Chondrocyte (in vitro differentiated cells): ENCODE measurements at places on chromosomes 6 and 20. TPM values are rescaled to one million over a fixed set of nuclear protein-coding genes. Genes with fewer than 3 reads are reported as not detected.

DNA sequence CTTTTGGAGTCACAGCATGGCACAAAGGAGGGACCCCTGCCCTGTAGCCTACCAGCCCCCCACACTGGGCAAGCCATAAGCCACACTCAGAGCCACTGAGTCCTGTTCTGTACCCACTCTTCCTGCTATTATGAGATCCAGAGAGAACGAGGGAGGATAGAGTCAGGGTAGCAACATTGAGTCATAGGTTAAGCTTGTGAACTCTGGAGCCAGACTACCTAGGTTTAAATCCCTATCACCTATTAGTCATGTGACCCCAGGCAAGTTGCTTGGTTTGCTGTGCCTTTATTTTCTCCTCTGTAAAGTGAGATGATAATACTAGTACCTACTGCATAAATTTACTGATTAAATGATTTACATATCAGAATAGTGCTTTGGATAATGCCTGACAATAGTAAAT, 540 bp downstream of the CNBD2 start:
- no peak for DNase-seq
- H3K36me3 ChIP-seq: peaks cover 2% of the 10 kb centered on the region
- no peak overlapping the region for H3K4me3 ChIP-seq
- no peaks in the 10 kb centered on the region for H3K27me3 ChIP-seq

DNA sequence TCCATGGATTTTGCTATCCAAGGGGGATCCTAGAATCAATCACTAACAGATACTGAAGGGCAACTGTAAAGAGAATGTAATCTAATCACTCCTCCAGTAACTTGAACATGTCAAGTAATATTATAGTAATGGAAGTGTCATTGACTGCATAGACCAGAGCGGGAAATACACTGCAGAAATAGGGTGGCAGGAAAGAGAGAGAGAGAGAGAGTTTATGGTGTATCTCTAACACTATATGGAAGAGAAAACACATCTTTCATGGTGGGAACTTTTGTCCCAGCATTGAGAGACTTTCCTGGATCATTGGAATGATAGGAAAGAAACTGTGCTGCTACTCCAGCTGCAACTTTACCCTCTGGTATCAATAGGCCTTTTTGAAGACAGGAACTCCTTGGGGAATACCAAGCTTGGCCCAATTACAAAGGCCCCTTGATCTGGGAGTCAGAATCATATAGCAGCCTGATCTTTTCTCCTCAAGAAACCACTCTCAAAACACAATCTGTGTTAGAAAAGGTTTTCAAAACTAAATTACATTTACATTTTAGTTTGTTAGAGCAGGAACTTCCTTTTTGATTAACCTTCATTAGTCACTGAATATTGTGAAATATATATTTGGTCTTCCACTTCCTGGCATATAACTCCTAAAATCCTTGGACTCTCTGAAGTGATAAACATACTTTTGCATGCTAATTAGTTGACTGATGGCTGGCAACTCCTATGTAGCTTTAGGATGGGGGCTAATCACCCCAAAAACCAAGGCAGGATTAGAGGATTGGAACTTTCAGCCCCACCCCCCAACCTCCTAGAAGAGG, 29.5 kb upstream of the RNGTT start:
- H3K36me3 ChIP-seq: no peaks in the 10 kb centered on the region
- peaks cover 3% of the 10 kb centered on the region for H3K4me1 ChIP-seq
- no peak for DNase-seq
- no peak overlapping the region for H3K4me3 ChIP-seq
- H3K27ac ChIP-seq: no peak overlapping the region

DNA sequence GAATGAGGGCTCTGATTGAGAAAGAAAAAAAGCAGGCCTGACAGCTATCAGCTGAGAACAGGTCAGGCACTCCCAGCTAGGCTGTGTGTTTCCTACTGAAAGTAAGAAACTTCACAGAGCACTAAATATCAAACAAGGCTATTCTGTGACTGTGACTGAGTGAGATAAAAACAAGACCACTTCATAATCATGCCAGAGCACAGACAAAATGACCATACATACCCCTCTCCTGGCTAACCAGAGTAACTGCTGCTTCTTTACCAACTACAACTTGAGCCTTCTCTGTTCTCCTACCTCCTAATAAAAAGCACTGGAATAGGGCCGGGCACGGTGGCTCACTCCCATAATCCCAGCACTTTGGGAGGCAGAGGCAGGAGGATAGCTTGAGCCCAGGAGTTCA, 6.8 kb upstream of the BTN1A1 start:
- peaks cover 7% of the 10 kb centered on the region for H3K27me3 ChIP-seq
- no peak for DNase-seq
- H3K36me3 ChIP-seq: no peaks in the 10 kb centered on the region
- no peak overlapping the region for H3K27ac ChIP-seq

DNA sequence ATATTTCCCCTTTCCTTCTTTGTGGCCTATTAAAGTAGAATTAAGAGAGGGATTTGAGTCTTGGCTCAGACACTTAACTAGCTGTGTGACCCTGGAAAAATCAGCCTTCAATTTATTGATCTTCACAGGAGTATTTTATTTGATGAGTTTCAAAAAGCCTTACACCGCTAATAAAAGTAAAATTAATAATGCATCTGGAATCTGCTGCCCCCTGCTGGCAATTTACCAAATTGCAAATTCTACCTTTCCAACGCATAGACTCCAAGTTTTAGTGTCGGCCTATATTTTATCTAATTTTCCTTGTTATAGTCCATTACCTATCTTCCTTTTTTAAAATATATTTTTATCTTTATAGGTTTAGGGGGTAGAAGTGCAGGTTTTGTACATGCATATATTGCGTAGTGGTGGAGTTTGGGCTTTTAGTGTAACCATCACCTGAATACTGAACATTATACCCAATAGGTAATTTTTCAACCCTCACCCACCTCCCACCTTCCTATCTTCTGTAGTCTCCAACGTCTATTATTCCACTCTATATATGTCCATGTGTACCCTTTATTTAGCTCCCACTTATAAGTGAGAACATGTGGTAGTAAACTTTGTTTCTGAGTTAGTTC, 46.3 kb downstream of the GOPC start:
- DNase-seq: no peak
- peaks cover 23% of the 10 kb centered on the region for H3K4me1 ChIP-seq
- no peak overlapping the region for H3K27ac ChIP-seq
- peaks cover 3% of the 10 kb centered on the region for H3K36me3 ChIP-seq

The CRISP3 gene
- total RNA-seq: not detected in 3 replicates

DNA sequence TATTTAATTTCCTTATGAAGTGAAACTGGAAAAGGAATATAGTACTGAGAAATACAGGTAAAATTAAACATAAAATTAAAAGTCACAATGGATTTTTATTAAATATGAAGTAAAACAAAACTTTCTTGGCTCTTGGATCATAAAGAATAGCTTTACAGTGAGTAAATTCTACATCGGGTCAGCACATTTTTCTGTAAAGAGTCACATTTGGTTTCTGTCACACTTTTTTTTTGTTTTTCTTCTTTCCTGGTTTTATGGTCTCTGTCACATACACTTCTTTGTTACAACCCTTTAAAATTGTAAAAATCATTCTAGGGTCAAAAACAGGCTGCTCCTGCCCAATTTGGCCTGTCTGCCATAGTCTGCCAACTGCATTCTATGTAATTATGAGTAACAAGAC, 254.4 kb upstream of the POU3F2 start:
- no peaks in the 10 kb centered on the region for H3K27me3 ChIP-seq
- no peak overlapping the region for H3K4me3 ChIP-seq
- DNase-seq: no peak
- peaks cover 43% of the 10 kb centered on the region for H3K4me1 ChIP-seq
- peak overlapping the region; percentile 14 for H3K27ac ChIP-seq

DNA sequence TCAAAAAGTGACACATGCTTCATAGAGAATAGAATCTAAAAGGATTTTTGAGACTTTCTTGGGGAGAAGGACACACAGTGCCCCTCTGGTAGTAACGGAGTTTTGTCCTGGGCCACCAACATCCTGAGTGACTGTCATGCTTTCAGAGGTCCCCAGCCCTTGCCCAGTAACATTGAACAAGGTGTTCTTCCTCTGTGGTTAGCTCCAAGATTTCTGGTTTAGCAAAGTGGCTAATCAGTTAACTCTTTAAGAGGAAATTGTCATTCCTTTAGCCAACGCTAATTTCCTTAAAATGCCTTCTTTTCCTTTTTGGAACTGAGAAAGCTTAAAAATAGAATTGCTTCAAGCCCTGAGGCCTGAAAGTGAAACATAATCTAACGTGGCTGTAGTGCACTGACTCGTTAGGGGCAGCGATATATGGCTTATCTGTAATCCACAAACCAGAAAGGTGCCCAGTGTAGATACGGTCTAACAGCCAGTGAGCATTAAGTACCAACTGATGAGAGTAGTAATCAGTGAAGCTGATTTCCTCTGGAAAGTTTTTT, 7.8 kb downstream of the E2F3 start:
- H3K27ac ChIP-seq: peak overlapping the region; percentile 2
- peaks cover 2% of the 10 kb centered on the region for H3K36me3 ChIP-seq
- peaks cover 35% of the 10 kb centered on the region for H3K4me1 ChIP-seq
- no peak for DNase-seq
- no peaks in the 10 kb centered on the region for H3K27me3 ChIP-seq

The C20orf204 gene
- 0.77 to 3.3 TPM (median 0.97 TPM) in 3 replicates for total RNA-seq

The MROH8 gene
- 2.5 to 6.1 TPM (median 2.8 TPM) in 3 replicates for total RNA-seq

The CARMIL1 gene
- 14.5 to 18.8 TPM (median 16.4 TPM) in 3 replicates for total RNA-seq

DNA sequence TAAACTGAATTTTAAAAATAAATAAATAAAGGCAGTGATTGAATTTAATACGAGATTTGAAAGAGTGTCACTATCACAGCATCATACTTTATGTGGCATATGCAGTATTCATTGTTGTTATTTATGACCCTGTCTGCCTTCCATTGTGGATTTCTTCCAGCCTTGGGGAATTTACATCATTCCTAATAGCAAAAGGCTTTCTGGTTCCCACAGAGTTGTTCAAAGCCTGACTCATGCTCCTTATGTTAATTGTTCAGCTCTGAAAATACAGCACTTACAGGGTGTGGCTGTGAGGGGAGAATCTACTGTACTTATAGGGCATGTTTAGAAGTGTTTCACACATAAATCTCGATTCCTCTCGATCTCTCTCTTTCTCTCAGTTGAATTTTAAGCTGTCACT, 54.4 kb downstream of the JAG1 start:
- peaks cover 5% of the 10 kb centered on the region for H3K36me3 ChIP-seq
- peak overlapping the region; percentile 95 for H3K27ac ChIP-seq
- peaks cover 61% of the 10 kb centered on the region for H3K4me1 ChIP-seq
- no peaks in the 10 kb centered on the region for H3K27me3 ChIP-seq

- peaks cover 27% of the 10 kb centered on the region for H3K4me1 ChIP-seq
- no peak for DNase-seq
- H3K27me3 ChIP-seq: no peaks in the 10 kb centered on the region
These were observed 30.2 kb upstream of the SGK1 start for GRCh38 chr6:134347885-134348805.

DNA sequence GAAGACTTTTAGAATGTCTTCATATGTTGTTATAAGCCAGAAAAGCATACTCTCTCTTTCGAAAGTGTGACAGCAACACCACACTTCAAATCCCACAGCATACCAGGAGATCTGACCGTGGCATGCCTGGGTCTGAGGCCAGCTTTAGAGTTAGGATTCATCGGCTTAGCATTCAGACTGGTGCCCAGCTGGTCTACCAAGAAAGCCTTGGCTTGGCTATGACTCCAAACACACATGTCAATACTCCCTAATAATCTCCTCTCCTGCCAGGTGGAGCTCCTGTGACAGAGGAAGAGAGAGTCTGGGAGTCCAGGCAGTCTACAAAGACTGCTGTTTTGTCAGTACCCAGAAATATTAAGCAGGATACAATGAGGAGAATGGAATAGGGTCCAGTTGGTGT, 77.1 kb upstream of the MAN1A1 start:
- H3K36me3 ChIP-seq: no peaks in the 10 kb centered on the region
- H3K4me3 ChIP-seq: no peak overlapping the region
- H3K27me3 ChIP-seq: peaks cover 6% of the 10 kb centered on the region

GRCh38 chr20:3340443-3340842, 67.0 kb downstream of the DNAAF9 start:
- H3K36me3 ChIP-seq: peaks cover 34% of the 10 kb centered on the region
- H3K27ac ChIP-seq: no peak overlapping the region
- H3K4me1 ChIP-seq: no peaks in the 10 kb centered on the region
- no peaks in the 10 kb centered on the region for H3K27me3 ChIP-seq
- H3K4me3 ChIP-seq: no peak overlapping the region

The MEP1A gene
- total RNA-seq: not detected in 3 replicates

DNA sequence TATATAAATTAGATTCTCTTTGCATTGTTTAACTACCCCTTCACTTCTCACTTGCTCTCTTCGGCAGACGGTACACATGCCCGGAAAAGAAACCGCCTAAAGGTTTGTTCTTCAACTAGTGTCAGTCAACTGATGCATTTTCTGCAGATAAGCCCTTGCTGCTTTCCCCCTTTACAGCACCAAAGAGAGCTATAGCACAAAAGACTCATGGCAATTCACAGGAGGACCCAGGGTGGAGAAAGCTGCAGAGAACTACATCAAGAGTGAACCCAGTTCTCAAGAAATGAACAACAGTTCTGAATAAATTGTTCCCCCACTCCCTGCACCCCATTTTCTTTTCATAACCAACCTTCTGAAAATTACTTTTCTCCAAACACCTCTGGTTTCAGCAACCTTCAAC, 8.9 kb downstream of the CD164 start:
- H3K27ac ChIP-seq: peak overlapping the region; percentile 59
- H3K36me3 ChIP-seq: peaks cover 44% of the 10 kb centered on the region
- DNase-seq: no peak
- no peaks in the 10 kb centered on the region for H3K27me3 ChIP-seq
- peaks cover 32% of the 10 kb centered on the region for H3K4me1 ChIP-seq

DNA sequence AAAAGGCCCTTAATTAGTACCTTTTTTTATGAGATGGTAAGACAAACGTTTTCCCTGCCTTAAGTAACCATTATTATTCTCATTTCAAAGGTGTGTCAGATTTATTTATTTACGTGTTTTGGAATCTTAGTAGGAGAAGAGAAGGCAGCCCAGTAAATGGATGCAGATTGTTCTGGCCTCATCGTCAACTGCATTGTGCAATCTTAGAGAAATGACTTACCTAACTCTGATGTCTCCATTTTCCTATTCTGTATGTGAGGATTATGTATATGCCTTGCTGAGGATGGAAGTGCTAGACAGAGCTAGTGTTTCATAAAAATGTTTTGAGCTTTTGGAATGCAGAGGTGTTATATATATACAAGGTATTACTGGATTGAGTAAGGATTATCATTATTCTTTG, 97.0 kb upstream of the JAG1 start:
- H3K27me3 ChIP-seq: no peaks in the 10 kb centered on the region
- DNase-seq: no peak
- peaks cover 17% of the 10 kb centered on the region for H3K4me1 ChIP-seq
- H3K36me3 ChIP-seq: peaks cover 2% of the 10 kb centered on the region

- no peaks in the 10 kb centered on the region for H3K27me3 ChIP-seq
- peak overlapping the region; percentile 78 for H3K27ac ChIP-seq
- H3K4me1 ChIP-seq: peaks cover 11% of the 10 kb centered on the region
- DNase-seq: no peak
- no peaks in the 10 kb centered on the region for H3K36me3 ChIP-seq
These were observed 20.0 kb downstream of the PHF20 start for GRCh38 chr20:35791821-35792220.

The TFAP2A gene
- total RNA-seq: 0.74 to 26.6 TPM (median 1.4 TPM) in 3 replicates

The BANF2 gene
- total RNA-seq: not detected in 3 replicates

DNA sequence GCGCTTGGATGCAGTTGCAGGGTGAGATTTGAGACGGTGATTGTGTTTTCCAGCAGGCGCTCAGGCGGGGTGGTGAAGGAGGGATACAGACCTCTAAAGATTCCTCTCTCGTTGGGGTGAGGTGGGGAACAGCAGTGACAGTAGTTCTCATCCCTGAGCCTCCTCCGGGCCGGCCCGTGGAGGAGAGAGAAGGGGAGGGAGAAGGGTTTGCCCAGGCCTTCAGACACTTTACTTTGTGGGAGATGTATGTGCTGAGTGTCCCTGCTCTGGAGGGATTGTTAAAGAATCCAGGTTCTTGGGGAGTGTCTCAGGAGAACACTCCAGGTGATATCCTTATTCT, 41.0 kb downstream of the PSMB9 start:
- H3K36me3 ChIP-seq: no peaks in the 10 kb centered on the region
- H3K4me3 ChIP-seq: peak overlapping the region; percentile 99
- H3K4me1 ChIP-seq: peaks cover 22% of the 10 kb centered on the region
- peak overlapping the region; percentile 96 for H3K27ac ChIP-seq
- DNase-seq: no peak
- H3K27me3 ChIP-seq: peaks cover 4% of the 10 kb centered on the region
